Activated CD4-positive, alpha-beta memory T cell treated with anti-CD3 and anti-CD28 coated beads, Interleukin-2, amount 10 ng/mL, durations not matched to agents 7 days and 5 days (primary cell): ENCODE measurements at places on chromosomes 2 and 18. TPM values are rescaled to one million over a fixed set of nuclear protein-coding genes. Genes with fewer than 3 reads are reported as not detected.

Gene CD8A
- 4.1 TPM for total RNA-seq

Gene SLC14A1
- total RNA-seq, result 1.5 TPM

DNA sequence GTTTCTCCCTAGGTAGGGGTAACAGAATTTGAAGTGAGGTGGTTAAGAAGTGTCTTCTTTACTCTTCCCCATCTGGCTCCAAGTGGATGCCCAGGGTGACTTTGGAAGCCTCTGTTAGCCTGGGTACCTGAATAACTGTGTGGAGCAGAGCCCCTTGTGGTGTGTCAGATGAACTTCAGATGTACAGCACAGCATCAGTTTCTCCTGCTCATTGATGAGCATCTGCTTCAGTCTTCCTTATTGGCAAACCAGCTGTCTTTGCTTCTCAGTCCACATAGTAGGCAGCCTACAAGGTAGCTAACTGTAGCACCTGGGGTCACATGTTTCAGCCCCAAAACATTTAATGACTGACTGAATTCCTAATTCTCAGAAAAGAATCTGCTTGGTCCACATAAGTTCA is 56.2 kb upstream of the ATP8B1 start:
- H3K27me3 ChIP-seq, result peaks cover 9% of the 10 kb centered on the region
- no peak overlapping the region for H3K27ac ChIP-seq
- H3K36me3 ChIP-seq, result no peaks in the 10 kb centered on the region
- H3K4me3 ChIP-seq, result no peak overlapping the region

GRCh38 chr2:9423922-9424272 is 443 bp downstream of the CPSF3 start:
- peak; percentile 42 for DNase-seq
- no peaks in the 10 kb centered on the region for H3K27me3 ChIP-seq
- H3K36me3 ChIP-seq, result peaks cover 29% of the 10 kb centered on the region
- peaks cover 39% of the 10 kb centered on the region for H3K4me1 ChIP-seq

Gene TEX51
- total RNA-seq, result not detected

Gene TDRD15
- 0.05 TPM for total RNA-seq

Gene NPHP1
- total RNA-seq, result 0.13 TPM

DNA sequence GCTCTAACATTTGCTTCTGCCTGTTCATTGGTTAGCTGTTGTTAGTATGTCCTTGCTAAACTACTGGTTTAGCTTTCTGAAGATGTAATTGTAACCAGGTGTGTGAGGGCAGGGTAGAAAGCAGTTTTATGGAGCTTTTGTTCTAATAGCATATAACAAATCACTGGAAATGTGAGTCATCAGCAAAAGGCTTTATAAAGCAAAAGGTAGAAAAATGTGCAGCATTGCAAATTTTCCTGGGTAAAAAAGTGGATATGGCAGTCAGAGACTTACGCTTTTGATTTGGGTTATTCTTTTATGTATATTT is 85.3 kb downstream of the ZNF407 start:
- peaks cover 24% of the 10 kb centered on the region for H3K4me1 ChIP-seq
- H3K27me3 ChIP-seq, result no peaks in the 10 kb centered on the region
- H3K36me3 ChIP-seq, result peaks cover 22% of the 10 kb centered on the region
- H3K27ac ChIP-seq, result no peak overlapping the region
- DNase-seq, result no peak
- no peak overlapping the region for H3K4me3 ChIP-seq

Gene EGR4
- total RNA-seq, result not detected
